ENCODE measurements at places on chromosomes 4 and X.

DNA sequence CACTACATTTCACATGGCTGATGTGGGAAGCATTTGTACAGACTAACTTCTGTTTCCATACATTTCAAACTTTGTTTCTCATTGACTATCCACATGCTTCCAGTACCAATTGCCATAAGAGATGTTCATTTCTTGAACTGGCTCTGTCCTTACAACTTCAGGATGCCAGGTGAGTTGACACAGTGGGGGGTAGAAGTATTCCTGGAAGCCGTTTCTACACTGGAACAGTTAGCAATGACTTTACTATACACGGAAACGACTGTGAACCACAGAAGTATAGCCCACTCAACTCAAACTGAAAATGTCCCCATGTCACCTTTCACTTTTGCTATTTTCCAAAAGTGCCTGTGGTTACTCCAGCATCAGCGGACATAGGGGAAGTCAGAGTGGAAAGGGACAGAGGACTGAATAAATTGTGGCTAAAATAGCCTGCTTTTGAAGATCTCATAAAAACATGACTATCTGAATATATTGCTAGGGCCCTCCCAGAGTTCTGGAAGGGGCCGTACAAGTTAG lies 38.0 kb upstream of the DSPP start:
- DNase-seq = no peak

- DNase-seq = no peak
Measured at GRCh38 chrX:124665621-124666400, 319.4 kb downstream of the SH2D1A start.

- DNase-seq = no peak
Measured at GRCh38 chr4:81647388-81647787, 175.7 kb upstream of the RASGEF1B start.

GRCh38 chr4:126777649-126778048 lies 855.1 kb upstream of the INTU start:
- DNase-seq = no peak

GRCh38 chr4:141713771-141714445 lies 77.5 kb downstream of the IL15 start:
- DNase-seq = no peak

DNA sequence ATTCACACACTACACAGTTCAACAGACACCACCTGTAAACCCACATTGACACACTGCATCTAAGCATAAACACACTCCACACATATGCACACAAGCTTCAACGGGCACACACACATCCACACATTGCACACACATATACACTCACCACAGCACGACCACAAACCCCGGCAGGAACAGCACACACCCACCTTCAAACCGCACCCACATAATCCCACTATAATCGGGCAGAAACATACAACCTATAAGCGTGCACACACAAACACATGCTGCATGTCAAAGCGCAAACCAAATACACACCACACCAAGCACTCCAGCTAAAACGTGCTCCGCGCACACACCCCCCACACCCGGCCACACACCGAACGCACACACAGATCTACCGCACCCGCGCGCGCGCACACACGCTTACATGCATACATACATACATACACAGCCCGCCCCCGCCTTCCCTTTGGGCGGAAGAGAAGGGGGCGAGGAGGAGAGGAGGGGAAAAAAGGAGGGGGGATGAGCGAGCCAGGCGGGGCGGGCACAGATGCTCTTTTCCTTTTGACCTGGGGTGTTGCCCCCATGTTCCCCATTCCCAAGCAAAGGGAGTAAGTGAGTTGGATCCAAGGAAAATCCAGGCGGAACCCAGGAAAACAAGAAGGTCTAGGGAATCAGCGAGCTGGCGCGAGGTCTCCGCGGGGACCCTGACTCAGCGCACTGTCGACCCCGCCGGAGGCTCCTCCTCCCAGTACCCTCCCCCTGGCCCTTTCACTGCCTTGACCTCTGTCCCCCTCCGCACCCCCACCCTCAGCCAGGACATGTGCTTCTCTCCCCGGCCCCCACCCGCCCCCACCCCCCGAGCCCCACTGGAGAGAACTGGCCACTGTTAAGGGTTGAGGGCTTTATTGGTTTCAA lies 9.9 kb downstream of the ARHGAP36 start:
- DNase-seq = no peak

- no peak for DNase-seq
Measured at GRCh38 chr4:126748736-126749135, 884.0 kb upstream of the INTU start.

- no peak for DNase-seq
Measured at GRCh38 chrX:9286234-9286633, 178.6 kb upstream of the TBL1X start.

DNA sequence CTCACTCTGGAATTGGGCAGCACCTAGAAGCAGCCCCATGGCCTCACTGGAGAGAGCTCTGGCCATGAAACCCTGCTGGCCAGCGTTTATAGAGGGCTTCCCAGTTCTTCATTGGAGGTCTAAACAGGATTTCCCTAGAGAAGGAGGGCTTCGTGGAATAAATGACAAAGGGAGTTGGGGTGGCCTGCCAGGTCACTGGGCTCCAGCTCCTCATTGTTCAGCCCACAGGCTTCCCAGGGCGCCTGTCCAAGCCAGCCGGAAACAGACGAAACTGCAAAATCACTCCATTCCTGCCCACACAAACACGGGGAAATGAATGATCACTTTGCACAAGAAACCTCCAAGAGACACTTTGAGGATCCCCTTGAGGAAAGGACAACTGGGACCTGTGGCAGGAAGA lies 189.7 kb downstream of the TSPAN5 start:
- no peak for DNase-seq

DNA sequence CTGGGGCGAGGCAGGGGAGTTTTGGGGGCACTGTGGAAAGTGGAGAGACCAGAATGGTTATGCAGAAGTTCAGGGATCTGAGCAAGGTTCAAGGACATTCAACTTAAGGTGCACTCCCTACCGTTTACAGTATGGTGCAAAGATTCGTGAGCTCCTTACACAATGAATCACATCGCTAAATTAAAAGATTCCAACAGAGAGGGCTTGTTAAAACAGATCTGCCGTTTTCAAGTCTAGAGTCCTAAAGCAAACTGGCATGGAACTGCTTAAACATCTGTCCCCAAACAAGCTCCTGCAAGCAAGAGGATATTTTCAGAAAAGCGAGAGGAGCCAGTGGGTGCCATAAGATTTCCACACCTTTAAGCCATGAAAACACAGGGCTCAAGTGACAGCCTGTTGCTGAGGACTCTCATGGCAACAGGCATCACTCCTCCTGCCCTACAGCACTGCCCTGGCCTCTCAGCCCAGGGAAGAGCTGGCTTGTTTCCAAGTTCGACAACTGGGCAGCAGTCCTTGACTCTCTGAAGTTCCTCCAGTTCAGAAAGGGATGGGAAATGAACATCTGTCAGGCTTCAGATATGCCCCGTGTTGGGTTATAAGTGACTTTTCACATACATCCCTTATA lies 10.0 kb downstream of the FAM184B start:
- DNase-seq = no peak
